ENCODE measurements at places on chromosomes 12 and 14.

DNA sequence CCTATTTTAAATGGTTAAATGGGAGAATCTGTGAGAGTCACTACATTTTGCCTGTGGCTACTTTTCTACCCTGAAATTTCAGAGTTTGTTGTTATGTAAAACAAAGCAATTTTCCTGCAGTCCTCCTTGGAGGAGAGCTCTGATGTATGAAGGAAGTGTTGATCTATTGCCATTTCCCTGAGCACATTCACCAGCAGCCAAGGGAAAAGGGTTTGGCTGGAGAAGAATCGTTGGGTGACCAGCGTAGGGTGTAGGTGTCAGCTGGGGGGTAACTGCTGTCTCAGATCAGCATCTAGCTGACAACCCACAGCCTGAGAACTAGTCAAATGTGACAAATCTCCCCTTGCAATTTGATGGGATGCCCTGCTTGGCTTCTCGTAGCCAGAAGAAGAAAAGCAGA lies 230.5 kb downstream of the PDZRN4 start:
- no peak for DNase-seq

- no peak for DNase-seq
These were observed 237.0 kb upstream of the SSTR1 start for GRCh38 chr14:37970696-37971095.

DNA sequence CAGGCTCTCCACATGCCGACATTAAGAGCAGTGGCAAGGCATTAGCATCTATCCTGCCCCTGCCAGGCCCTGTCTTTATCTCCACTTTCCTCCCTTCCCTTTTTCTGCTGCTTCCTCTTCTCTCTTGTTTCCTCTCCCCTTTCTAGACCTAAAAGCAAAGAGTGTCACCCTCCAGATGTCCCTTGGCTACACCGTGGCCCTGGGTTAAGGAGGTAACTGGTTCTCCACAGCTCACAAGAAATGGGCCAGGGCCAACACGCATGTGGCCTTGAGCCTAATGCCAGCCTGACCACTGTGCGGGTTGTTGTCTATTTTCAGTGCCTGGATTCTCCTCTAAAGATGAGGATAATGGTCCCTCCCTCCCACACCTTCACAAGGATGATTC lies 41.7 kb upstream of the DDX11 start:
- no peak for DNase-seq

DNA sequence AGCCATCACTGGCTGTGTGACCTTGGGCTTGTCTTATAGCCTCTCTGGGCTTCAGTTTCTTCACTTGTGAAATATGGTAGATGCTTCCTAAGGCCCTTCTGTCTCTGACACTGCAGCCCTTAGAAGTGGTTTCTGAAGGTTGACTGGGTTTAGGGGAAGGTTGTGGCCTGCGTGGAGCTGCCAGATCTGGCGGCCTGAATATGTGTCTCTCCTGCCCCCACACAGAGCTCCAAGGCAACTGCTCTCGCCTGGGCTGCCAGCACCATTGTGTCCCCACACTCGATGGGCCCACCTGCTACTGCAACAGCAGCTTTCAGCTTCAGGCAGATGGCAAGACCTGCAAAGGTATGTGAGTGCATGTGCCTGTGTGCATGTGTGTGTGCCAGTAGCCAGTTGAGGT lies 4.0 kb downstream of the LRP1-AS start:
- DNase-seq: no peak

- DNase-seq: peak; percentile 59
These were observed at the start of gene ESRRB for GRCh38 chr14:76375947-76376404. TSS of gene ESRRB (plus strand) at chr14:76376137. CDS start at chr14:76376402, 265 bp downstream.

DNA sequence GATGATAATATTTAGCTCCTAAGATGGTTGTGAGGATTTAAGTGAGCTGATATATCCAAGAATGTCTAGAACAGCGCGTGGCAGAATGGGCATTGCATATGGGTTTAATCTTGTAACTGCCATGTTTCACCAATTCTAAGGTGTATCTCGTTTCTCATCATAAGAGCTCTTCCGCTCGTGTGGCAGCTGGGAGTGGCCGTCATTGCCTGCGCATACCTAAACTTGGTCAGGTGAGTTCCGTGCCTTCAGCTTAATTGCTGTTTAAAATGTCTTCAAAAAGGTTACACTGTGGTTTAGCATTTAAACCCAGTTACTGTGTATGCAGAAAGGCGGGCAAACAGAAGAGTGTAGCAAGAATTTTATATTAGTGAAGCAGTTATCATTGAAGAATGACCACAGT lies 4.5 kb upstream of the AQP2 start:
- peak; percentile 15 for DNase-seq

- no peak for DNase-seq
These were observed 382.9 kb downstream of the SYT1 start for GRCh38 chr12:79247494-79247893.

- peak; percentile 14 for DNase-seq
These were observed 789 bp upstream of the VWF start for GRCh38 chr12:6125310-6125608.

DNA sequence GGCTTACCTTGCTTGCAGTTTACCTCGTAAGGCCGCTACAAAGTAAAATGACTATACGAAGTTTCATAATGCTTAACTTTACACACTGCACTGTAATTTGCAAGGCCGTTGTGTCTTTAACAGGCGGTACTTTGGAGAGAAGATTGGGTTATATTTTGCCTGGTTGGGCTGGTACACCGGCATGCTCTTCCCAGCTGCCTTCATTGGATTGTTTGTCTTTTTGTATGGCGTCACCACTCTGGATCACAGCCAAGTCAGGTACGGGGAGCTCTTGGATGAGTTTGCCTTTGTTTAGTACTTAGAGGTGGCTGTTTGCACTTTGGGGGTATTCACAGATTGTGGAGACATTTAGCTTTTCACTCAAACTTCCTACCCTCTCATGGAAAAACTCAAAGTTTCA lies 167.8 kb downstream of the SLC5A8 start:
- DNase-seq: no peak

DNA sequence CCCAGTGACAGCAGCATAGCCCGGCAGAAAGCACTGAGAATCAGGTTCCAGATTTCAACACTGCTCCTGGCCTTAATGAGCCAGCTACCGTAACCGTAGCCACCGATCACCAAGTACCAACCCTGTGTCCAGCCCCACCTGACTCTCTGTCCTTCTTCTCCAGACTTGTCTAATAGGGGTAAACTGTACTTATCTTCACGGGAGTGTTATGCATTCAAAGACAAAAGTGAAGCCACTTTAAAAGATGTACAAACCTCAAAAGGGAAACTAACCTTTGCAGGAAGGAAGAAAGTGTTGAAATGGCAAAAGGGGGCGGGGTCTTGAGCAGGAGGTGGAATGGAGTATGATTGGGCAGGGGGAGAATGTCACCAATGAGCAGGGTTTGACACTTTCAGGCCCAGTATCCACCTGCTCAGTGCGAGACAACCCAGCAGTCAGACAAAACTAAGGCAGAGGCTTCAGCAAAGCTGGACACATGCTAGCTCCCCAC lies 226.1 kb downstream of the CHST11 start:
- DNase-seq: no peak

Data from posterior vena cava (tissue), 2 donors.